ENCODE measurements at places on chromosomes 3 and 15. TPM values are rescaled to one million over a fixed set of nuclear protein-coding genes. Genes with fewer than 3 reads are reported as not detected.

GOLGA6L10 gene
- polyA plus RNA-seq: 0.79 TPM

IL5RA gene
- polyA plus RNA-seq: 0.07 TPM

SLC51A gene
- not detected for polyA plus RNA-seq

COL6A6 gene
- 0.25 TPM for polyA plus RNA-seq

GRAMD2A gene
- polyA plus RNA-seq: 0.10 TPM

GPR171 gene
- 0.59 TPM for polyA plus RNA-seq

SLC12A1 gene
- not detected for polyA plus RNA-seq

ANKRD34C gene
- polyA plus RNA-seq: not detected

SPTSSB gene
- polyA plus RNA-seq: 0.24 TPM

CFAP20DC gene
- polyA plus RNA-seq: 0.36 TPM

TNFAIP8L3 gene
- 3.5 TPM for polyA plus RNA-seq

SNX33 gene
- 14.1 TPM for polyA plus RNA-seq

OXTR gene
- polyA plus RNA-seq: 0.09 TPM

DUOXA2 gene
- 0.13 TPM for polyA plus RNA-seq

MAGEL2 gene
- polyA plus RNA-seq: 0.27 TPM

SYNM gene
- polyA plus RNA-seq: 3.4 TPM

GRAMD1C gene
- polyA plus RNA-seq: 1.1 TPM

GPR149 gene
- polyA plus RNA-seq: not detected

UQCC5 gene
- polyA plus RNA-seq: 21.4 TPM

HEG1 gene
- 36.6 TPM for polyA plus RNA-seq

C3orf80 gene
- polyA plus RNA-seq: 0.73 TPM

CIP2A gene
- polyA plus RNA-seq: 0.41 TPM

NOX5 gene
- polyA plus RNA-seq: 0.13 TPM

MAP6D1 gene
- polyA plus RNA-seq: 1.8 TPM

THAP10 gene
- polyA plus RNA-seq: 1.5 TPM

TOPAZ1 gene
- polyA plus RNA-seq: not detected

ASB14 gene
- not detected for polyA plus RNA-seq

TNIK gene
- polyA plus RNA-seq: 1.5 TPM

SKIC8 gene
- polyA plus RNA-seq: 55.7 TPM

SPINK8 gene
- not detected for polyA plus RNA-seq

ZMYND10 gene
- 0.28 TPM for polyA plus RNA-seq

All from adipose tissue (tissue), 3 donors.